ENCODE measurements at places on chromosomes 12 and 14.

- no peak for DNase-seq
Measured at GRCh38 chr14:76077340-76077739, 74.4 kb upstream of the GPATCH2L start.

GRCh38 chr12:131922772-131923171 lies 6.3 kb upstream of the PUS1 start:
- DNase-seq, result no peak

DNA sequence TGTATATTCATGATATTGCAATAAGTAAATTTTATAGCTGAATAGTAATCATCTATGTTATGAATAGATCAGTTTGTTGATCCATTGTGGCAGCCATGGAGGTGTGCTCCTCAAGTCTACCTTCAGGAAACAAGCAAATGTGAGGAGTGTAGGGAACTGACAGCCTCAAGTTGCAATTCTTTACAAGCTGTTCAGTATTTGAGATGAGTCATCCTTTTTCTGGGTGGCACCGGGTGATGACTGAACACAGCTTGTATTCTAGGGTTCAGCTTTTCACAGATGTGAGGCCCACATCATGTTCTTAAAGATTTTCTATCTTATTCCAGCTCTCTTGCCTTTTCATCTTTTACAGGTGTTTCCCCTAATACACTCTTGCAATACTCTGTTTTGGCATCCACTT lies 452.4 kb downstream of the KCNH5 start:
- DNase-seq, result no peak

- no peak for DNase-seq
Measured at GRCh38 chr12:51322452-51322851, 1.5 kb downstream of the BIN2 start.

- DNase-seq, result no peak
Measured at GRCh38 chr12:50024805-50025186, 498 bp downstream of the RACGAP1 start.

GRCh38 chr12:102824218-102824835 lies 92.7 kb downstream of the PAH start:
- no peak for DNase-seq

- DNase-seq, result no peak
Measured at GRCh38 chr12:53948650-53949593, 5.8 kb upstream of the HOXC12 start.

GRCh38 chr12:94266796-94267536 lies 118.6 kb downstream of the PLXNC1 start:
- no peak for DNase-seq

DNA sequence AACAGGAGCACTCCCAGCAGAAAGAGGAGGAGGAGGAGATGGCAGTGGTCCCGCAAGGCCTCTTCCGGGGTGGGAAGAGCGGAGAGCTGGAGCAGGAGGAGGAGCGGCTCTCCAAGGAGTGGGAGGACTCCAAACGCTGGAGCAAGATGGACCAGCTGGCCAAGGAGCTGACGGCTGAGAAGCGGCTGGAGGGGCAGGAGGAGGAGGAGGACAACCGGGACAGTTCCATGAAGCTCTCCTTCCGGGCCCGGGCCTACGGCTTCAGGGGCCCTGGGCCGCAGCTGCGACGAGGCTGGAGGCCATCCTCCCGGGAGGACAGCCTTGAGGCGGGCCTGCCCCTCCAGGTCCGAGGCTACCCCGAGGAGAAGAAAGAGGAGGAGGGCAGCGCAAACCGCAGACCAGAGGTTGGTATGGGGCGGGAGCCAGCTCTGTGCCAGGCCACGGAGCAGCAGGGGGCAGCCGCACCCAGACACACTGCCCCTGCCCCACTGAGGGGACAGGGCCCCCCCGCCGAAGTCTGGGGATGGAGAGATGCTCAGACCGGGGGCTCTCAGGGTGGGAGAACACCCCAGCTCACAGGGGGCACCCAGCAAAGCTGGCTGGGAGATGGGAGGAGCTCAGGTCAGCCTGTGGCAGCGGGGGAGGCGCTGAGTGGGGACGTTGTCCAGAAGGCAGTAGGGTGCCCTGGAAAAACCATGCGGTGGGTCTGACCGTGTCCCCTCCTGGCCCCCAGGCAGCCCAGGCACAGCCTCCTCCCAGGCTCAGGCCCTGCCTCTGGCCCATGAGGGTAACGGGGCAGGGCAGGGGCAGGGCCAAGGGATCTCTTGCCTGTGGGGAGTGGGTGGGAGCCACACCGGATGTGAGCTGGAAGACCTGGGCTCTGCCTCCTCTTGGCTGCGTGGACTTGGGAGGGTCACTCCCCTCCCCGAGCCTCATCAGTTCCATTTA lies 9.8 kb downstream of the CHGA start:
- DNase-seq, result no peak

DNA sequence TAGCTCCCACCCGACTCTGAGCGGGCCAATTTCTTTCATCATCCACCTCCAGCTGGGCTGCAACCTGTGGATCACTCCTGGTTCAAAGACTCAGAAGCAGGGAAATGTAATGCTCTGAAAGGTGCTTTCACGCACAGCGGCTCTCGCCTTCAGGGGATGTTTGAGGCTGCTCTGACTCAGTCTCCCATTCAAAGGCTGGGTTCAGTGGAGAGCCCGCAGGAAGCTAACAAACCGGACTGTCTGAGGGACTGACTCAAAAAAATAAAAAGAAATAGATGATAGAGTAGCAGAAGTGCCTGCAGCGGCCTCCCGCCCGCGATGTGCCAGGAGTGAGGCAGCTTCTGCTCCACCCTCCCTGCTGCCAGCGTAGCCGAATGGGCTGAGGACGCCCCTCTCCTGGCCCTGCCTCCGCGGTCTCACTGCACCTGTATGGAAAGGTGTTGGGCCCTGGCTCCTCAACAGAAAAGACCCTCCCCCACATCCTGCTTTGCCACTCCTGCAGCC lies 98.0 kb downstream of the GCH1 start:
- DNase-seq, result no peak

- peak; percentile 48 for DNase-seq
Measured at GRCh38 chr12:68641138-68641537, 30.4 kb downstream of the RAP1B start.

- no peak for DNase-seq
Measured at GRCh38 chr14:93185349-93185720, 218 bp downstream of the LYSET start.

GRCh38 chr14:99327458-99328250 lies 55.7 kb upstream of the BCL11B start:
- no peak for DNase-seq

DNA sequence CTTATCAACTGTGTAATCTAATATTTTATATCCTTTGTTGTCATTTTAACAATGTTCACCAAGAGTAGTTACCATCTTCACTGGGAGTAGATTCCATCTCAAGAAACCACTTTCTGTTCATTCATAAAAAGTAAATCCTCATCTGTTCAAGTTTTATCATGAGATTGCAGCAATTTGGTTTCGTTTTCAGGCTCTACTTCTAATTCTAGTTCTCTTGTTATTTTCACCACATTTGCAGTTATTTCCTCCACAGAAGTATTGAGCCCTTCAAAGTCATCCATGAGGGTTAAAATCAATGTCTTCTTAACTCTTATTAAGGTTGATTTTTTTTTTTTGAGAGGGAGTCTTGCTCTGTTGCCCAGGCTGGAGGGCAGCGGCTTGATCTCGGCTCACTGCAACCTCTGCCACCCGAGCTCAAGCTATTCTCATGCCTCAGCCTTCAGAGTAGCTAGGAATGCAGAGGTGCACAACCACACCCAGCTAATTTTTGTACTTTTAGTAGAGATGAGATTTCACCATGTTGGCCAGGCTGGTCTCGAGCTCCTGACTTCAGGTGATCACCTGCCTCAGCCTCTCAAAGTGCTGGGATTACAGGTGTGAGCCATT lies 276.6 kb downstream of the ACSS3 start:
- no peak for DNase-seq

DNA sequence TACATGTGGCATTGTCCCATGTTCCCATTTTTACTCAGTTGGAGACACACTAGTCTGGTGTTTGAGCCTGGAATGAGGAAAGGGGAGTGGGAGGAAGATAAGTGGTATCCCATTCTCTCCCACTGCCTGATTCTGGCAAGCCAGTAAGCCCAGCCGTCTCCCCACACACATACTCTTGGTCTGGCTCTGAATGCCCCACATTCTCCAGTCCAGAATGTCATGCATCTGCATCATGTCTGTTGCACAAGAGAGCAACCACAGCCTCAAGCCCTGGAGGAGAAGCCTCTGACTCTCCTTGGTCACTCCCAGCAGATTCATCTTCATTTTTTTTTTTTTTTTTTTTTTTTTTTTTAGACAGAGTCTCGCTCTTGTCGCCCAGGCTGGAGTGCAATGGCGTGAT lies 48.0 kb downstream of the DRAM1 start:
- no peak for DNase-seq

DNA sequence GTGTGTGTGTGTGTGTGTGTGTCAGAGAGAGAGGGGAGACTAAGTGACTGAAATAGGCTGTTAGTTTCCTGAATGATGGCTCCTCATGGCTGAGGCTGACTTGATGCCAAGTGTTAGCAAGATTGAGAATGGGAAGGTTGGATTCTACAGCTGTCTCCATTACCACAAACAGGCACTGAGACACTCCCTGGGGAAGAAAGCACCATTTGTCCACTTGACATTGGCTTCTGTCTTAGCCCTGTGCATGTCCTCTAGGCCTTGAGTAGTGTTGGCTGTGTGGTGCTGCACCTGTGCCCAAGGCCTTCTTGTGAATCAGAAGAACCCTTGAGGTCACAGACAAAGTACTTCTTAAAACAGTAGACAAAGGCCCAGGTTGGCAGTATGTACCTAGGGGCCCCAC lies 15.6 kb downstream of the ERG28 start:
- DNase-seq, result no peak
